ENCODE measurements at places on chromosomes 16 and 17.

GRCh38 chr16:31109622-31110021, 1.4 kb downstream of the BCKDK start:
- no peak for DNase-seq

- peak; percentile 54 for DNase-seq
Measured at GRCh38 chr17:7060165-7060891, 16.4 kb upstream of the SLC16A11 start.

GRCh38 chr17:13320046-13320785, 281.5 kb downstream of the HS3ST3A1 start:
- DNase-seq, result no peak

- no peak for DNase-seq
Measured at GRCh38 chr16:86869288-86870022, 291.1 kb downstream of the FOXL1 start.

DNA sequence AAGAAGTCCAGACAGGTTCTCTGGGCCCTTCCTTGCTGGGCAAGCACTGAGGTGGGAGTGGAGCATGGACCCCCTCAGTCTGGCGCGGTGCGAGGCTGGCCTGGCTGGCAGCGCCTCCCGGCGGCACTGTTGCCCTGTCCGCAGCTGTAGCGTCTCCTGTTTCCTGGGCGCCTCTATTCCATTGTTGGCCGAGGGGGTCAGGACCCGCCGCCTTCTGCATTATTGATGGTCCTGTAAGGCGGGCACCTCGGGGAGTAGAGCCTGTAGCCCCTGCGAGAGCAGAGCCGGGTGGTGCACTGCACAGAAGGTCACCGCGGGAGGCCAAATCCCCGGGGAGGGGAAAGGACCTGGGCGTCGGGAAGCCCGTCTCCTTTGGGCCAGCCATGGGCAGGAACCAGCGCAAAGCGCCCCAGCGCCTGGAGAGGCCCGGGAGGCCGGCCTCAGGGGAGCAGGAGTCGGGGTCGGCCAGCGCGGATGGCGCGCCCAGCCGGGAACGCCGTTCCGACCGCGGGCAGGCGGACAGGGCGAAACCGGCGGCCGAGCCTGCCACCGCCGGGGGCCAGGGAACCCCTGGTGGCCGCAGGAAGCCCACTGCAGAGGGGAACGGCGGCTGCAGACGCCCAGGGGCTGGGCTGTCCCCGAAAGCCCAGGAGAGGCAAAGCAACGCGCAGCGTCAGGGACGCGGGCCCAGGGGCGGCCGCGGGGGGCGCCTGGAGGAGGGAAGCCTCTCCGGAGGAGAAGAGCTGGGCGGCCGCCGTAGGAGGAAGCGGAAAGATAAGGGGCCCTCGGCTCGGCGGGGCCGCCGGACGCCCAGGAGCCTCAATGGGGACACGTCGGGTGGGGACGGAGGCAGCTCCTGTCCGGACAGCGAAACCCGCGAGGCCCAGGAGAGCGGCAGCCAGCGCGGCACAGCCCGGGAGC, at the start of gene MYO15B:
Gene MYO15B (plus strand): TSS at position 126 of the 921 bp plus-strand sequence. CDS start 258 bp downstream, at position 384.
- peak; percentile 32 for DNase-seq

DNA sequence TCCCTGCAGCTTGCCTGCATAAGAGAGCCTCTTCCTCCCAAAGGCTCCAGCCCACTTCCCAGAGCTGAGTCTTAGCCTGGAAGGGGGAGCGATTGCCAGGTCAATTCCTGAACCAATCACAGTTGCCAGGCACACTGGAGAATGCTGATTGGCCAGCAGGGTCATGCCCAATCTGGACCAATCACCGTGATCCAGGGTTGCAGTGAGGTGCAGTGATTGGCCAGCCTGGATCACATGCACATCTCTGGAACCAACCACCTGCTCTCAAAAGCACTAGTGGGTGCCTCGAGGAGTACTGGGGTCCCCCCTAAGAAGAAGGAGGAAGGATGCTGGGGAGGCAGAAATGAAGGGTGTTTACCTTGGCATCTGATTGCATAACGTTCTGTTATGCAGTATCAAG, 18.4 kb downstream of the NAGPA start:
- no peak for DNase-seq

DNA sequence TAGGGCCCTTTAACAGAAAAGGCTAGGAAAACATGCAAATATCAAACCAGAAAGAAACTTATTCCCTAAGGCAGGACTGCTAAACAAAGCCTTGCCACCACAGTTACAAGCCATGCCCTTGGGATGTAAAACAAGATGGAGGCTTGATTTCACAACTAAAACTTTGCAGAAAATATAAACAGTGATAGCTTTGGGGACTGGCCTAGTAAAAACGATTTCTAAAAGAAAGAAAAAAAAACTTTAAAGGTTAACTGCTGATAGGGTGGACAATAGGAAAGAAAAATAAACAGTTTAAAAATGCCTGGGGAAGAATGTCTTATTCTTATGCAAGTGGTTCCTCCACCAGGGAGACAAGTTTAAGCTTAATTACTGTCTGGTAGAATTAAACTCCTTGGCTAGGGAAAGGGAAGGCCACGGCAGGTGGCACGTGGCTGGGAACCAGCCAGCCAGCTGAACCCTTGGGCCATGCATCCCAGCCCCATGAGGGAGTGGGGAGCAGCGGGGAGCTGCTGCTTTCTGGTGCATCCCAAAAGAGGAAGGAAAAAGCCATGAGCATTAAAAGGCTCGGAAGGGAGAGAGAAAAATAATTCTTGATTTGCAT, 10.7 kb upstream of the TMC5 start:
- DNase-seq, result no peak

- no peak for DNase-seq
Measured at GRCh38 chr17:38609280-38610031, 3.7 kb upstream of the SRCIN1 start.

GRCh38 chr16:55322327-55322726, 1.7 kb upstream of the IRX6 start:
- DNase-seq, result no peak

- DNase-seq, result no peak
Measured at GRCh38 chr17:19376811-19377210, 1.5 kb upstream of the MAPK7 start.

GRCh38 chr17:59616253-59616920, 3.3 kb upstream of the CLTC start:
- DNase-seq, result no peak

DNA sequence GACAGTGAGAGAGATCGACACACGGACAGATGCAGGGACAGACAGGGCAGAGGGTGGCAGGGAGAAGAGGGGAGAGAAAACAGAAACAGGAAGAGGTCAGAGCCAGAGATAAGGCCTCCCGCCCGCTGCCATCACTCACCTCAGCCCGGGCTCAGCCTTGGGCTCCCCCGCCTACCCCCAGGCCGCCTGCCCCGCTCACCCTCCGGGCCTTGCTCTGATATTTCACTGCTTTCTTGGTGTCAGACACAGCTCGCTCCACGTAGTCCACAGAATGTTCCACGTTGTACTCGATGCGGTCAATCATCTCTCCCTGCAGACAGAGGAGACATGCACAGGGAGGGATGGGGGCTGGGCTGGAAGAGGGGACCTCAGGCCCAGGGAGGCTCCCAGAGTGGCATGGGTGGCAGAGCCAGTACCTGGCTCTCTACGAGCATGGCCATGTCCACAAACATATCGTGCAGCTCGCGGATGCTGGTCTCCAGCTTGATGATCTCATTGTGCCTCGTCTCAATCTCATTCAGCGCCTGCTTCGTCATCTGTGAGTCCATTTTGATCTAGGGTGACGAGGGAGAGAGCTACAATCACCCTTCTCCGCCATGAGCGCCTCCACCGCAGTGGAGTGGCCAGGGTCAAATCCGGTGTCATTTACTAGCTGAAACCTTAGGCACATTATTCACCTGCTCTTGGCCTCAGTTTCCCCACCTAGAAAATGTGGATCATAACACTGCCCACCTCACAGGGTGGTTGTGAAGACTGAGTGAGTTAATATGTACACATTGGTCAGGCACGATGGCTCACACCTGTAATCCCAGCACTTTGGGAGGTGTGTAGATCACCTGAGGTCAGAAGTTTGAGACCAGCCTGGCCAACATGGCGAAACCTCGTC, 8.2 kb downstream of the HSD3B7 start:
- DNase-seq, result peak; percentile 32

DNA sequence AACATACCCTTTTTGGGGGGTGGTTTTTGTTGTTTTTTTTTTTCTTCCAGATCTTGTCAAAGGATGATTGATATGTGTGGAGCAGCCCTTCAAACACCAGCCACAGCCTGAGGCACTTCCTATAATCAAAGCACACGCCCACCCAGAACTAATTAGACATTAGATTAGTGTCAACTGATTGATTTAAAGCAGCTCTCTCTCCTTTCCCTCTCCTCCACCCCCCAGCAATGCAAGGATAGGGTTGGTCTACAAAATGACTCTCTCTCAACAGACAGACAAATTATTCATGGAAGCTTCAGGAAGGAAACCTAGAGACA, 250.3 kb upstream of the SOX9 start:
- no peak for DNase-seq

GRCh38 chr16:35305476-35305875, 1846.1 kb downstream of the TP53TG3F start:
- DNase-seq, result no peak

GRCh38 chr17:61476476-61477203, 24.4 kb downstream of the TBX4 start:
- no peak for DNase-seq

GRCh38 chr17:69625474-69625873, 211.0 kb downstream of the MAP2K6 start:
- no peak for DNase-seq

GRCh38 chr16:75589306-75589705, 23.1 kb downstream of the GABARAPL2 start:
- DNase-seq, result no peak

DNA sequence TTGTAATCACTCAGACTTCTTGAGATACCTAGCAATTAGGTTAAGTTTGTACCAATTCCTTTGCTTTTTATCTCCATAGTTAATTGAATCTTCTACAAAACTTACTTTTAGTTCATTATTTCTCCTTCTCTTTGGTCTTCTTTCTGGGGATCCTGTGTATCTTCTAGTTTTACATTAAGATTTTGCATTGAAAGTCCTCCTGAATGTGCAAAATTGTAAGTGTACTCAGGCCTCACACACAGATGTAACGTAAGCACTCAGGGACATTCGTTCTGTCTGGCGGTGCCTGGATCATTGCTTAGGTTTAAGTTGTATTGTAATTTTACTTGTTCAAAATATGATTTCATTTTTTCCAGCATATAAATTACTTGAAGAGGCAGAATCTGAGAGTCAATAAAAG, 222.6 kb upstream of the CPHXL start:
- DNase-seq, result no peak

DNA sequence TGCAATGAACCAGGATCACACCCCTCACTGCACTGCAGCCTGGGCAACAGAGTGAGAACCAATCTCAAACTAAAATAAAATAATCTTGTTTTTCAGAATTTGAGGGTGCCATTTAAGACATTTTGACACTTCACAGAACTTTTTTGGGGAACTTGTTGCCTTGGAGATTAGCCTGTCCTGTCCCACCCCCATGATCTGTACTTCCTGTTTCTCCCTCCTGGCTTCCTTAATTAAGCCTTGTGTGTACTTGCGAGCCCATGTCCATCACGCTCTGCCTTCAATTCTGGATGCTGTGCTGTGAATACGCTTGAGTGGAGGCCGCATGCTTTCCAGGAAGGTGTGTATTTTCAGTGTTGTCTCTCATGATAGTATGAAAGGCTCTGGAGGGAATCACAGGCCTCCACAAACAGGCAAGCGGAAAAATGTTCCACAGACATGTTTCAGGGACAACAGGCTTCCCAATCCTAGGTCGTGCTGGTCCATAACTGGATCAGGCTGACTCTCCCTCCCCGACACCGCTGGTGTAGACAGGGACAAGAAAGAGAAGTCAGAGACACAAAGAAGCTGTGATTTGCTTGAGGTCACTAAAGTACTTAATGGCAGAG, 56.9 kb downstream of the NOS2 start:
- no peak for DNase-seq

GRCh38 chr17:35537601-35538141, at the start of gene SLFN12L:
Gene SLFN12L (minus strand): TSS chr17:35537678. CDS start chr17:35522364, 15,314 bp downstream.
- no peak for DNase-seq

DNA sequence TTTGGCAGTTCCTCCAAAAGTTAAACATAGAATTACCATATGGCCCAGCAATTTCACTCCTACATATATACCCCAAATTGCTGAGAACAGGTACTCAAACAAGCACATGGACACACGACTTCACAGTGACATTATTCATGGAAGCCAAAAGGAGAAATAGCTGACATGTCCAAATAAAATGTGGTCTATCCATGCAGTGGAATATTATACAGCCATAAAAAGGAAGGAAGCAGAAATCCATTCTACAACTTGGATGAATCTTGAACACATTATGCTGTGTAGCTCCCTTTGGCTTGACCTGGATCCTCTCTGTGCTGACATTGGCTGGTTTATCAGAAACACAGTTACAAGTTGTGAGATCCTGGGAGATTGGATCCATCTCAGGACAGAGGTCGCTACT, 370.9 kb upstream of the EEF2KMT start:
- no peak for DNase-seq

GRCh38 chr17:40474419-40475002, 26.9 kb downstream of the TNS4 start:
- DNase-seq, result no peak

- DNase-seq, result no peak
Measured at GRCh38 chr17:82101767-82102679, 4.0 kb upstream of the FASN start.

GRCh38 chr16:4866586-4866985, 19.3 kb downstream of the UBN1 start:
- no peak for DNase-seq

GRCh38 chr17:57256708-57257112, 387 bp downstream of the MSI2 start:
- DNase-seq, result peak; percentile 32

GRCh38 chr17:81831957-81832607, 1.0 kb downstream of the MCRIP1 start:
- DNase-seq, result peak; percentile 68

DNA sequence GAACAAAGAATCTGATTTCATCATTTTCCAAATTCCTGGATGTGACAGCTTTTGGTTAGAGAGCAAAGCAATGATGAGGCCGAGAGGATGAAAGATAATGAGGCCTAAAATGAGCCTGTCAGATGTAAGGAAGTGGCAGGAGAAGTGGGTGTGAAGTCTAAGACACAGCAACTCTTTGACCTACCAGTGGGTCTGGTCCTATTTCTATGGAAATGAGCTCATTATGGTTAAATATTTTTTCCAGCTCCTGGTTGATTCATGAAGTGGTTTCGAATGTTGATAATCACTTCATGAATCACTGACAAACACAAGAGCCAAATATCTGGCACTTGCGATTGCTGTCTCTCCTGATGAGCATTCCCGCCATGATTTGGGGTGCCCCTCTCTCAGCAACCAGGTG, 273.3 kb upstream of the CDH5 start:
- no peak for DNase-seq

GRCh38 chr17:82086941-82087906, 10.8 kb downstream of the FASN start:
- no peak for DNase-seq

GRCh38 chr16:58389724-58390123, 2.5 kb upstream of the GINS3 start:
- no peak for DNase-seq

- no peak for DNase-seq
Measured at GRCh38 chr17:8912084-8912981, 44.9 kb upstream of the PIK3R6 start.

- no peak for DNase-seq
Measured at GRCh38 chr16:75929046-75929445, 202.8 kb upstream of the CPHXL start.

Data from hematopoietic multipotent progenitor cell (in vitro differentiated cells).